Mesothelial cell of epicardium (in vitro differentiated cells): ENCODE measurements at places on chromosomes 12 and 14. TPM values are rescaled to one million over a fixed set of nuclear protein-coding genes. Genes with fewer than 3 reads are reported as not detected.

Gene ACOT2
- total RNA-seq, result 25.0 to 26.4 TPM (median 25.6 TPM) in 3 replicates

Gene CCDC175
- total RNA-seq, result 0.16 TPM in 1 of 3 replicates, not detected in the others

Gene GALNT16
- total RNA-seq, result 6.4 to 9.9 TPM (median 8.2 TPM) in 3 replicates

Gene FAM181A
- total RNA-seq, result not detected in 3 replicates

Gene DLGAP5
- total RNA-seq, result 20.3 to 24.5 TPM (median 23.0 TPM) in 3 replicates

Gene CEP170B
- 28.3 to 29.2 TPM (median 28.4 TPM) in 3 replicates for total RNA-seq

Gene RAD9B
- total RNA-seq, result 0.51 to 0.73 TPM (median 0.54 TPM) in 3 replicates

Gene IKBIP
- 18.2 to 21.0 TPM (median 19.4 TPM) in 3 replicates for total RNA-seq

Gene PIWIL1
- total RNA-seq, result not detected in 3 replicates

Gene MORN3
- 0.69 to 1.2 TPM (median 0.99 TPM) in 3 replicates for total RNA-seq

Gene COX8C
- total RNA-seq, result 0.73 to 1.2 TPM in 2 of 3 replicates, not detected in the other

Gene HELB
- 10.8 to 12.3 TPM (median 11.3 TPM) in 3 replicates for total RNA-seq

Gene ANO4
- 4.5 to 5.7 TPM (median 4.5 TPM) in 3 replicates for total RNA-seq

Gene TMPRSS12
- 0.24 to 0.27 TPM in 2 of 3 replicates, not detected in the other for total RNA-seq

Gene MON2
- 68.6 to 76.6 TPM (median 72.8 TPM) in 3 replicates for total RNA-seq

Gene PRICKLE1
- 79.4 to 89.1 TPM (median 80.7 TPM) in 3 replicates for total RNA-seq

Gene WNT1
- not detected in 3 replicates for total RNA-seq

Gene METTL3
- total RNA-seq, result 68.1 to 74.4 TPM (median 69.0 TPM) in 3 replicates

Gene BCL2L14
- not detected in 3 replicates for total RNA-seq

Gene ST8SIA1
- total RNA-seq, result 1.2 to 2.2 TPM (median 1.7 TPM) in 3 replicates

Gene PLD4
- 0.58 to 0.78 TPM (median 0.75 TPM) in 3 replicates for total RNA-seq

Gene GPR68
- total RNA-seq, result 0.79 to 1.2 TPM (median 1.1 TPM) in 3 replicates

Gene PLEKHG7
- total RNA-seq, result not detected in 3 replicates

Gene SERPINA12
- total RNA-seq, result not detected in 3 replicates

Gene C12orf50
- total RNA-seq, result 0.07 to 0.22 TPM (median 0.13 TPM) in 3 replicates

Gene CPNE6
- total RNA-seq, result not detected in 3 replicates

Gene AMIGO2
- 7.5 to 8.5 TPM (median 7.9 TPM) in 3 replicates for total RNA-seq

Gene KCNK10
- not detected in 3 replicates for total RNA-seq

Gene ZC3H14
- 83.5 to 88.6 TPM (median 85.0 TPM) in 3 replicates for total RNA-seq

Gene RD3L
- not detected in 3 replicates for total RNA-seq

Gene PTPN21
- total RNA-seq, result 31.3 to 34.0 TPM (median 31.5 TPM) in 3 replicates

Gene OR10G2
- not detected in 3 replicates for total RNA-seq

Gene CLEC6A
- not detected in 3 replicates for total RNA-seq

Gene SIX1
- 0.16 to 0.47 TPM (median 0.24 TPM) in 3 replicates for total RNA-seq

Gene TAS2R9
- total RNA-seq, result 0.50 to 0.64 TPM (median 0.56 TPM) in 3 replicates

Gene INHBE
- 0.09 TPM in 1 of 3 replicates, not detected in the others for total RNA-seq

Gene ANAPC5
- total RNA-seq, result 114 to 117 TPM (median 114 TPM) in 3 replicates

Gene RNASE4
- 4.6 to 6.2 TPM (median 5.3 TPM) in 3 replicates for total RNA-seq

Gene TMEM253
- total RNA-seq, result 1.3 to 1.9 TPM (median 1.6 TPM) in 3 replicates

Gene C12orf54
- total RNA-seq, result 0.34 to 0.38 TPM in 2 of 3 replicates, not detected in the other
